ENCODE measurements at places on chromosomes 2 and 18.

GRCh38 chr2:145302886-145303285 is 783.0 kb upstream of the ZEB2 start:
- no peak for DNase-seq

DNA sequence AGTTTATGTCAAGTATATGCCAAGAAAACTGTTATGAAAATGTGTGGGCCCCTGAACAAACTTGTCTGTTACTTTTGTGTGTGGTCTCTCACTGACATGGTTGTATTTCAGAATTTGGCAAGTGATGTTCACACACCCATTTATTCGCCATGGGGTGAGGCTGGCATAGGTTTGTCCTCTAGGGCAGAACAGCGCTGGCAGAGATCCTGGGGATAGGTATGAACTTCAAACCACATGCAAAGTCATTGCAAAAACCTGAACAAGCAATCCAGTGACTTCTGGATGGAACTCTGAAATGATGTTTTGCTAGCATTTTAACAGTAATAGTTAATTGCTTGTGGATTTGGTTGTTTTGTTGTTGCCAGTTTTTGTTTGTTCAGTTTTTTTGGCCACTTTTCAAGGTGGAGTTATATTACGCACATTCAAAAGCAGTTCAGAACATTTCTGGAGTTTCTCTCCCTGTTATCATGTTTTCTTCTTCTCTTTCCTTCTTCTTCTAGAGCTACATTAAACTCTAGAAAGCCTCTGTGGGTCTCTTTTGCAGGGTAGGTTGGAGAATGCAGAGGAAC is 78.5 kb downstream of the MDH1 start:
- DNase-seq = no peak

GRCh38 chr2:135949451-135950234 is 35.8 kb downstream of the DARS1 start:
- no peak for DNase-seq

DNA sequence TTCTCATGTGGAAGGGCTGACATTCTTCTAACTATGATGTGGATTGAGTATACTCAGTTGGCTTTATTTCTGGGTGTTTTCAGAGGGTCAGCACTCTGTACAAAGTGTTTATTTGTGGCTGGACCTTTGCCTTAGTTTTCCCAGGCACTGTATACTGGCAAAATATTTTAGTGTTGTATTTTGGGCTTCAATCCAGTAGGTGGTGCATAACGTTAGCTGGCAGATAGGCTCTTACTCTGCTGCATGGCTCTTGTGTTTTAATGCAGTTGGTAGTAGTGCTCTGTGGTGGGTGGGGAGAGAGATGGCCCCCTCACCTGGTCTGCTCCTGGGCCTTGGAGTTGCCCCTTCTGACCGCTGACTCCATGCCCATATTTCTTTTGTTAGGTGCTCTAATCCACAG is 75.6 kb upstream of the REG3A start:
- no peak for DNase-seq

GRCh38 chr2:129716781-129717559 is 262.5 kb upstream of the RAB6C start:
- DNase-seq = no peak

DNA sequence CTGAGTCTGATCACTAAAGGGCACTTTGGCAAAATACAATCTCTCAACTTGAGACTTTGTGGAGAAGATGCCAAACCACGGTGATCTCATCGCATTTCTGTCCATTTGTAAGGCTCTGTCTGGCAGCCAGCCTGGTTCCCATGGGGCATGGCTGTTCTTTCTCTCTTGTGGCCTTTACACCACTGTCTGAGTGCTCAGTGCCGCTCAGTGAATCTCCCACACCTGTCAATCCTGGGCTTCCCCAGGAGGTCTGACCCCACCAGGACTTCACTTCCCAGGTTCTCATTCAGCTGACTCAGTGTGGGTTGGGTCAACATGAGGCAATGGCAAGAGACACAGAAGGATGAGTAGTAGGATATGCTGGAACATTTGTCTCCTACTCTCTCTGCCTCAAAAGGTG is 96.8 kb upstream of the TRIB2 start:
- no peak for DNase-seq

DNA sequence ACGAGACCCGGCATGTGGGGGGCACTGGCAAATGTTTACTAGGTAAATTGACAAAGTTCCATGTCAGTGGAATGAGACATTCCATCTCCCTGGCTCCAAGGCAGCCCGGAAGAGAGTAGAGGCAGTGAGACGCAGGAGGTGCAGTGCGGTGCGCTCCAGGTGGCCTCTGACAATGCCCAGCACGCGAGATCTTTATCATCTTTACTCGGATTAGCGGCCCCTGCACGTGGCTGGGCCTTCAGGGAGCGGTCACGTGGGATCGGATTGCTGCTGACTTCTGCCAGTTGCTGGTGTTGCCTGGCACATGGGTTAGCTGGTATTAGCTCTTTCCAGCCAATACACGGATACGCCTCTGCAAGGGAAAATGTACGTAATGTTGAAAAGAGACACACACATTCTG is 151.2 kb upstream of the ALKAL2 start:
- no peak for DNase-seq

DNA sequence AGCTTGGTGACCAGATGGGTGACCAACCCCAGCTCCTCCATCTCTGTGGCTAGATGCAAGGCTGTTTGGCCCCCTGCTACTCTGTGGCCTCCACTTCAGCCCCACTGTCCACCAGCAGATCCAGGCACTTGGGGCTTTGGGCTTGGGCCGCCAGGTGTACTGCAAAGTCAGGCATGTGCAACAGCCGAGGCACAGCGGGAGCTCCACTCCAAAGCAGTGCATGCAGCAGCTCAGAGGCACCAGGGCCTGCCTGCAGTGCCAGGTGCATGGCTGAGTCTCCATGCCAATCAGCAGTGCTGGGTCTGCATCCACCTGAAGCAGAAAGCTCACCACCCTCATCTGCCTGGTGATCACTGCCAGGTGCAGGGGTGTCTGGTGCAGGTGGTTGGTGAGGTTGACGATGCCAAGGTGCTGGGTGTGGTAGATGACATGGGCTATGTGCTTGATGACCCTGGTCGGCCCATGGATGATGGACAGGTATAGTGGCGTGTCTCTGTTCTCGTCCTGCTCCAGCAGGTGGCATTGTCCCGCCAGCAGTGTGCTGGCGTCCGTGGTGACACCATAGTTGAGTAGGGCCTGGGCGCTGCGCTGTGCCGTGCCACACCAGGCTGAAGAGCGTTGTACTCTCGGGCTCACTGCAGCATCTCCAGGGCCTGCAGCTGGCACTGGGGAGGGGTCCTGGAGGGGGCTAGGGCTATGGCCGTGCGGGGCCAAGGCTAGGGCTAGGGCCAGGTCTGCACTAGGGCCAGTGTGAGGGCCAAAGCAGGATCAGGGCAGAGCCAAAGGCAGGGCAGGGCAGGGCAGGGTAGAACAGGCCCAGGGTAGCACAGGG is 1.0 kb upstream of the ANKRD62 start:
- DNase-seq = no peak

GRCh38 chr2:159088906-159089305 is 120.5 kb downstream of the TANC1 start:
- no peak for DNase-seq

GRCh38 chr2:11764920-11765319 is 18.5 kb downstream of the LPIN1 start:
- no peak for DNase-seq

- DNase-seq = no peak
Observed at GRCh38 chr2:178280244-178280852, 86.0 kb downstream of the OSBPL6 start.

GRCh38 chr2:233802132-233802815 is 24.1 kb downstream of the MROH2A start:
- no peak for DNase-seq

- no peak for DNase-seq
Observed at GRCh38 chr2:73070643-73071359, 711 bp downstream of the SFXN5 start.

DNA sequence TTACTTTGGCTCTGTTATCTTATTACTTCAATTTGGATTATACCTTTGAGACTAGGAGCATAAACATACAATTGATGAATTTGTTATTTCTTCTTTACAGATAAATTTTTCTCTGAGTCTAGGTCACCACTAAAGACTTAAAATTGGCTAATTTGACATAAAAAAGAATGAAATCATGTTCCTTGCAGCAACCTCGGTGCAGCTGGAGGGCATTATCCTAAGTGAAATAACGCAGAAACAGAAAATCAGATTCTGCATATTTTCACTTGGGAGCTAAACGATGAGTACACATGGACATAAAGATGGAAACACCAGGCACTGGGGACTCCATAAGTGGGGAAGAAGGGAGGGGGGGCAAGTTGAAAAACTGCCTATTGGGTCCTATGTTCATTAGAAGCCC is 172.8 kb upstream of the SESTD1 start:
- no peak for DNase-seq

GRCh38 chr18:48661421-48661820 is 122.6 kb downstream of the CTIF start:
- no peak for DNase-seq

- DNase-seq = no peak
Observed at GRCh38 chr2:100067784-100068183, 74.6 kb downstream of the AFF3 start.

GRCh38 chr2:182049372-182050148 is 63.9 kb downstream of the PPP1R1C start:
- no peak for DNase-seq

DNA sequence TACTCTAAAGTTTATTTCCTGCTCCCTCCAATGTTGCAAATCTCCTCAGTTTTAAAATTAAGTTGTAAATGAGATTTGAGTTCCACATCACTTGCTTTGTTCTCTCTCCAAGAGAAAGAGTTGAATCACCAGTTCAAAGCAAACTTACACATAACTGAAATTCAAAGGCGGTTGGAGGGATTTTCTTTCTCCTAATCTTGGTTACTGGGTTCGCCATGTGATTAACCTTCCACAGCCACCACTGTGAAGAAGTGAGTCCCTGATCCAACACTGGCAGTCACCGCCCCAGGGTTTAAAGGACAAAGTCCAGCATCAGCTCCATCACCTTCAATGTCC is 247.1 kb downstream of the MYCN start:
- no peak for DNase-seq

DNA sequence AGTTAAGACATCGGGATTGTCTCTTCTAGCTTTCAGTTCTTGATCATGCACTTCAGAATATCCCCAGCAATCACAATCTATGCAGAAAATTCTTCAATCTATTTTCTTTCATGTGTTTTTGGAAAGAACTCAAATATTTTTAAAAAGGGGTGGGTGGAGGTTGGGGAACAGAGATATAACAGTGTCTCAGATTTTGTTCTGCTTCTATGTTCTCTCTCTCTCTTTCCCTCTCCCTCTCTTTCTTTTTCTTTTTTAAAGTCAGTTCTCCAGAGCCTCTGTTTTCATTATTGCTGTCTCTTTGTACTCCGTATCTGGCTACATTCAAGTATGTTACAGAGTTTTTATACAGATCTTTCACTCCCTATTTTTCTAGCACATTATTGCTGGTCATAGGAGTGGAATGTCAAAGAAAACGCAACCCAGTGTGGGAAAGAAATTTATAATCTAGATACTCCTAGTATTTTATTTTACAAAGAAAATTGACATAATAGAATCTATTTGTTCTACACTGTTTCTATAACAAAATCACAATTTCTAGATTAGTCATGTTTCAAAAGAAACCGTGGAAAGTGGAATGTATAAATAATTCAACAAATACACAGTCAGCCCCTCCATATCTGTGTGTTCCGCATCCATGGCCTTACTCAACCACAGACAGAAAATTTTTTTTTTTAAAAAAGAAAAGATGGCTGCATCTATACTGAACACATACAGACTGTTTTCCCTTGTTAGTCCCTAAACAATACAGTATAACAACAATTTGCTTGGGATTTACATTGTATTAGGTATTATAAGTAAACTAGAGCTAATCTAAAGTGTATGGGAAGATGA is 11.2 kb upstream of the NEMP2 start:
- no peak for DNase-seq

- no peak for DNase-seq
Observed at GRCh38 chr18:26908906-26909305, 43.4 kb upstream of the AQP4 start.

GRCh38 chr2:104443145-104443544 is 410.8 kb upstream of the POU3F3 start:
- no peak for DNase-seq

DNA sequence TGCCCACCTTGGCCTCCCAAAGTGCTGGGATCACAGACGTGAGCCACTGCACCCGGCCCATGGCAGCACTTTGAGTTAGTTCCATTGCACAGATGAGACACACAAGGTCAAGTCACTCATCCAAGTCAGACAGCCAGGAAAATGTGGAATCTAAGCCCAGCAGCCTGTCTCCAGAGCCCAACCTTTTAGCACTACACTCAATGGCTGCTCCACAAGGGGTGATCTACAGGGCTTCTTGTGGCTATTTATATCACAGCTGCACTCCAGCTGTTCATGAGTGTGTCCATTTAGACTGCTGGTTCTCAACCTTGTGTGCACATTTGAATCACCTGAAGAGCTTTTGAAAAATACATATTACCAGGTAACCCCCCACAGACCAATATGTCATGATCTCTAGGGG is 72.9 kb upstream of the RPL31 start:
- DNase-seq = no peak

DNA sequence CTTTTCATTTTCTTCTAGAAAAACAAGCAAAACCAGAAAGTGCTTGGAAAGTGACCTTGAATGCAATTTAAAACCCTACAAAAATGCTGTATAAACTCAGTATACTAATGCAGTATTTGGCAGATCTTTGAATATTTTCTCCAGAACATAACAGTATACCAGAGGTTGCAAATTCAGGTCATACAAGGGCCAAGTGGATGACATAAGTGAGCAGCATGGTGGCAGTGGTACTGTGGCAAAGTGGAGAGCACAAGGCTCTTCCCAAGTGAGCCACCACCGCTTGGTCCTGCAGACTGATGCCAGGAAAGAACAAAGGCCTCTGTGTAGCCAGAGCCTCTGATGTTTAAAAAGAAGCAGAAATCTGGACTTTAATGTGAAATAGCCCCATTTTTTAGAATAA is 33.1 kb downstream of the METTL4 start:
- no peak for DNase-seq

GRCh38 chr18:48915626-48916425 is 34.9 kb downstream of the SMAD7 start:
- DNase-seq = no peak

DNA sequence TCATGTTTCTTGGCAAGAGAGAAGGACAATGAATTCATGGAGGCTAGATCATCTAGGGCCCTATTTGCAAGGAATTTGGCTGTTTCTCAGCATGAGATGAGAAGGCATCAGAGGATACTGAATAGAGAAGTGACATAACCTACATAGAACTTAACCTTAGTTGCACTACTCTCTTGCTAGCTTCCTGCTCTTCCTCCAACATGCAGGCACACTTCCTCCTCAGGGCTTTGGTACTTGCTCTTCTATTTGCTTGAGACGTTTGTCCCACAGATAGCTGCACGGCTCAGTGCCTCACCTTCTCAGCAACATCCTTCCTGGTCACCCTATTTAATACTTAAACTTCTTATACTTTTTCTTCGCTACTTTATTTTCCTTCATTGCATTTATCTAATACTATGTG is 20.0 kb upstream of the LANCL1 start:
- no peak for DNase-seq

DNA sequence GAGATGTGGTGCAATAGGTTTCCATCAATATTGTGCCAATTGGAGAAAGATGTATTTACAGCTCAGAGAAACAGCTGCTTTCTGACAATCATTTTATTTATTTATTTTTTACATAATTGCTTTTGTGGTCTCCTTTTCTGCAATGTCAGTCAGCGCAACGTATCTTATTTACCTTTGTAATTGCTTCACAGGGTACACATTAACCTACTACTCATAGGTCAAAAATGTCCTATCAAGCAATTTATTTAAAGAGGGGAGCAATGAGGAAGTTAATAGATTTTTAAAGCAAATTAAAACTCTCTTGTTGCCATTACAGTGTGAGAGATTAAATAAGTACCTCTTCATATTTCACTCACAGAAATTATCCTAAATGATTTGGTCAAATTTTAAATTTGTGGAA is 291.0 kb downstream of the CALCRL start:
- DNase-seq = no peak

All from stimulated activated CD8-positive, alpha-beta memory T cell treated with anti-CD3 and anti-CD28 coated beads, Interleukin-7, amount 100 ng/mL, for 24 hours (primary cell).